KBM-7 (cell line): ENCODE measurements at places on chromosomes 2 and 18.

DNA sequence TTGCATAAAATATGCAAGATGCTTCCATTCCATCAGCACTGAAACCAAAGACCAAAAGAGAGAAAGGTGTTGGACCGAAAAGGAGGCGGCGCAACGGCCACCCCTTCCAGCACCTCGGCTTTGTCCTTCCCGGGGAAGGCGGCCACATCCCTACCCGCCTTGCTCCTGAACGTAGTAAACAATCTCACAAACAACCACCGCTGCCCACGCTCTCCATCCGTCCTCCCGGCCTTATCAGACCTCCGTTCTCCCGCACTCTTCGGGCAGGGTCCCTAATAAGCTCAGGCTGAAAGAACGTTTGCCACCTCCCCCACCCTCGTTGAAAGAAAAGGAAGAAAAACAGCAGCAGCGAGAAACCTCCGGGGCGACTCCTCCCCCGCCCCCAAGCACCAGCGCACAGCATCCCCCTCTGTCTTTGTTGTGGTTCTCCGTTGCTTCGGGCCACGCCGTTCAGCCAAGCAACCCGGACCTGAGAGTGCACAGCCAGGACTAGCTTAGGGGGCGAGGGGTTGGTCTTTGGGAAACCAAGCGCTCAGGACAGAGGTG, 4.4 kb downstream of the EVX2 start:
- no peak for DNase-seq

DNA sequence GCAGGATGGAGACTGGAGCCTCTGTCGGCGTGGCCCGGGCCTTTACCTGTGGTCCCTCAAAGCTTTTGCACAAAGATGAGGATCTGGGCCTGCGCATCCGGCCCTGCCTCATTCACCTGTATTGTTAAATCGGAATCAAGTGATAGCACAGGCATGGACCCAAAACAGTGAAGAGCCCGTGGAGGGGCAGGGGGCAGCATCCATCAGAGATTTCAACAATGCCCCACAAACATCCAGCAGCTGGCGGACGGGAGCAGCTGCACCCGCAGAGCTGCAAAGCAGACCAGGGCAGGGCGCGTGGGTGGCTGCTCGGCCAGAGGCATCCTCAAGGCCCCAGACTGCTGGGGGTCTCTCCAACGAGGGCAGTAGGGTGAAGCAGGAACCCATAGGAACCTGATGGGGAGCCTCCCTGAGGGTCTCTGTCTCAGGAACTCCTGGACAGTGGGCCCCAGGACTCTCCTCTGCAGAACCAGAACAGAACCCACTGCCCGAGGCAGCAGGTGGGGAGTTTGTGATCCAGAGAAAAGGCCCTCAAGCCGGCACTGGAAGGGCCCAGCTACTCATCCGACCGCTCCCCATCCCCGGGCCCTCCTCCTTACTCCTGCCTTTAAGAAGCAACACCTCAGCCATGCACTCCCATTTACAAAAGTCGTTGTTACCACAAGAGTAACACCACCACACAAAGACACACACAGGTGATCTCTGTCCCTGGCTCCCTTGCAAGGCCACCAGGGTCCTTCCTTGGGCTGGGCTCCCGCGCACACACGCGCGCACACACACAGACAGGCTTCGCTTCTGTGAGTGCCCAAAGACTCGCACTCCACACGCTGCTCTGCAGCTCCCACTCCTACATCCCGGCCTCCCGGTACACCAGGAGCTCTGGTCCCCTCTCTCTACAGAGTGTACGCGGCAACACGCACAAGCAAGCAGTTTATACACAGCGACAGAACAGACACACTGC, 28.8 kb downstream of the HDAC4 start:
- DNase-seq, result no peak

DNA sequence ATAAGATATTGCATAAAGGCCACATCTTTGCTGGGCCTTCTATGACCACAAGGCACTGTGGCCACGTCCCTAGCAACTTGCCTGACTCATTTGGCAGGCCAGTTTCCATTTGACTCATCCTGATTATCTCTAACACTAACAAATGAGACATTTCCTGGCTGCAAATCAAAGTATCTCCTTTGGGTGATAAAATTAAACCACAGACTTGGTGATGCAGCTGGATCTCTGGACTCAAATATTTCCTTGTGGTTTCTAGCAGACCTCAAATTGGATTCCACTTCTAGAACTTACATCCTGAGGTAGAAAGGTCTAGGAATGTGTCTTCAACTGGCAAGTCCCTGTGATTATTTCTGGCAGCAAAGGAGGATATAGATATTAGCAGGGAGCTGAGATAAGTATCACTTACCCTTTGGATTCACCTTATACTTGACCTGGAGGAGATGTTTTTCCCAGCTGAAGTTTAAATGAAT, 167.9 kb upstream of the NXPH2 start:
- no peak for DNase-seq

DNA sequence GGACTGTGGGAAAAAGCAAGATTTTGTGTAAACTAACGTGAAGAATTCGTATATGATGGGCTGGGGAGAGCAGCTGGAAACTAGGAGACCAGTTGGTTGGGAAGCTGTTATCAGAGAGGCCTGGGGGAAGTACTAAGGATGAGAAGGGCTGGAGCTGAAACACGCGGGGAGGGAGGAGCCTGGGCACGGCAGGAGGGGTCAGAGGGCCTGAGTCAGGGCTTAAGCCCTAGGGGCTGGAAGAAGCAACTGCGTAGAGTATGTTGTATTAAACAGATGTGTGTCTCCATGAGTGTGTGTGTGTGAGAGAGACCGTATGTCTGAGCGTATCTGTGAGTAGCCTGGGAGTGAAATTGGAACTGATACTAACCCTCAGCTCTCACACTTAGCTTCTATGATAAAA, 8.4 kb downstream of the POMC start:
- no peak for DNase-seq

DNA sequence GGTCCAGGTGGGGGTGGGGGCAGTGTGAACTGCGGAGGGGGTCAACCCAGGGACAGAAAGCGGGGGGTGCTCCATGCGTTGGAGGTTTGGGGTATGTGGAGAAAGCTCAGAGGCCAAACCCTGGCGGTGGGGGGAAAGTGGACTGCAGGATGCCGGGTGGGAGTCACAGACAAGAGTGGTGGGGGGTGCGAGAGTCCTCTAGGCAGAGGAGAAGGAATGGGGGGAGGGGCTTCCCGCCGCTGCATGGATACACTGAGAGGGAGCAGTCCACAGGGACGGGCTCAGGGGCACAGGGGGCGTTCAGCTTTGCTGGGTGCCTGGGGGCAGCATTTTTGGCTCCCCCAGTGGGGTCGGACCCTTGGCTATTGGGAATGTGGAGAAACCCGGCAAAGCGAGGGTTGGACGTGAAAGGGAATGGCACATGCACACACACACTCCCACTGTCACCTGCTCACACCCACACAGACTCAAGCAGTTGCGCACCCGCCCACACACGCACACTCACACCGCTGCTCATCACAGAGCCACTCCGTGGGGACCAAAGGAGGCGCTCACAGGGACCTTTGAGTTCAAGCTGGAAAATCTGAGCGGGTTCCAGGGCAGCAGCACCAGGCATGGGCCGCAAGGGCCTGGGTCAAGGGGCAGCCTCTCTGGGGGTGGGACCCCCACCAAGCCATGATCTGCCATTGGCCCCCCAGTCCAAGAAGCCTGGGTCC, 7.7 kb downstream of the GBX2 start:
- DNase-seq, result no peak
